Stimulated activated effector memory CD8-positive, alpha-beta T cell treated with anti-CD3 and anti-CD28 coated beads, Interleukin-12 subunit alpha, Interleukin-12 subunit beta, amount 100 ng/mL, for 72 hours (primary cell): ENCODE measurements at places on chromosomes 11 and 22.

DNA sequence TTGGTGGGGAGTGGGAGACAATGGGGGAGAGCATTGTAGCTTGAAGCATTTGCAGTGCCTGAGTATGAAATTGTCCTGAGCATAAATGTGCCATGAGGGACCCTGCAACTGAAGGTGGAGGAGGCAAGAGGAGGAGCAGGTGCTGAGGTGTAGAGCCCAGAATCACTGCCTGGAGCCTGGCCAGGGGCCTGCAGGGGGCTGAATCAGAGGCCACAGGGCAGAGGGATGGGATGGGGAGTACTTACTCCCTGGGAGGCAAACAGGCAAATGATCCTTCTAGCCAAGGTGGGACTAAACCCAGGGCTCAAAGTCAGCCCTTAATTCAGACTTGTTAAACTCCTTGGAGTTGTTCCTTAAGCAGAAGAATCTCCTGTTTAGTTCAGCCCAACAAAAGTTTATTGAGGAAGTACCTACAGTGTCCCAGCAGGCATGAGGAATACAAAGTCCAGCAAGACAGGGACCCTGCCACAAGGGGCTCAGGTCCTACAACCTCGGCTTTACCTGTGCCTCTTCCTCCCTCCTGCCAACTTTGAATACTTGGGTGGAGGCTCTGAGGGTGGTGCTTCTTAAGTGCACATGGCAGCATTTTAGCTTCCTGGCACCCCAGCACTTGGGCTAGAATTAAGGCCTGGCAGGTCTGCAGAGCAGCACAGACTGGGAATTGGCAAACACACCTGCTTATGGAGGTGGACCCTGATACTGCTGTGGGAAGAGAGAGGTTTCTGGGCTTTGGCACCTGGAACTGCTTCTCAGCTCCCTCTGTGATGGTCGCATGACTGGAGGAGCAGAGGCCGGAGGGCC lies 20.0 kb downstream of the MICAL2 start:
- no peak for DNase-seq

DNA sequence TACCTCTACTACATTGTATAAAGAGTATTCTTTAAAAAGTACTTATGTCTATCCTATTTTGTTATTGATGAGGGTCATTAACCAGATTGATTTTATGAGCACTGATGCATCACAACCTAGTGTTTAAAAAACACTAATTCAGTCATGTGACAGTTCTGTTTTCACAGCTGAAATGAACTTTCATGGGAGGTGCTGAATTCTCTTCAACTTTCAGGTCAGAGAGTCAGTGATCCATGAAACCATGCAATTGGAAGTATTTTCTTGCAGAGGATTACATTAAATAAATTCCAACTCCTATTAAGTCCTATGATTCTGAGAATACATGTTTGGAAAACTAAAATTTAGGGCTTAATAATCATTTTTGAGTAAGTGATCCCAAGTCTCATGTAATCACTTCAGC lies 889.4 kb downstream of the KCNA4 start:
- no peak for DNase-seq

DNA sequence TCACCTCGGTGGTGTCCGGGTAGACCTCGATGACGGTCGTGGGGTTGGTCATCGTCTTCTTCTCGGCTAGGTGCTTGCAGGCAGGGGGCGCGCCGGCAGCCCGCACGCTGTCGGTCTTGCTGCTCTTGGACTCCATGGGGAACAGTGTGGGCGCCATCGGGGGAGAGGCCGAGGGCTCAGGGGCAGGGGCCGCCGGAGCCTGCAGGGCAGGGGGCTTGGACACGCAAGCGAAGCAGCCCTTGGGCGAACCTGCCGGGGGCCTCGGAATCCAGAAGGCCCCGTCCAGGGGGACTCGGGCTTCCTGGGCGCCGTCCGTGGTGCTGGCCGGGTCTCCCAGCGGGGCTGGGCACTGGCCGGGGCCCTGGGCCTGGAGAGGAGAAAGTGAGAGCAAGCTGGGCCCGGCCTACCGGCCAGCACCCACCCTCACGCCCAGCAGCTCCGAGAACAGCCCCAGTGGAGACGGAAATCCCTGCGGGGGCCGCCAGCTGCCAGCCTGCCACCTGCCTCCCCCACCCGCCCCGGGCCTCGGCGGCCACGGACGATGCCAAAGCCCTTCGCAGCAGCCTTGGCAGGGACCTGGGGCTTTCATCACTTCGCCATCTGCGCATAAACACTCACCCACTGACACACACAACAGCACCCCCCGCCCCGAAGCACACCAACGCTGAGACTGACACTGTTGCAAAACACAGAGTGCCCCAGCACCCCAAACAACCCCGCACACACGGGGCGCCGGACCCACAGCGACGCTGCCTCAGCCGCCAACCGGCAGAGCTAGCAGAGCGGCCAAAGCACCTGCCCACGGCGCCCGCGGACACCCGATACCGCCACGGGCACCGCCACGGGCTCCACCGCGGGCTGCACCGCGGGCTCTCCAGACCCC lies 2.4 kb downstream of the IFITM10 start:
- DNase-seq = no peak

DNA sequence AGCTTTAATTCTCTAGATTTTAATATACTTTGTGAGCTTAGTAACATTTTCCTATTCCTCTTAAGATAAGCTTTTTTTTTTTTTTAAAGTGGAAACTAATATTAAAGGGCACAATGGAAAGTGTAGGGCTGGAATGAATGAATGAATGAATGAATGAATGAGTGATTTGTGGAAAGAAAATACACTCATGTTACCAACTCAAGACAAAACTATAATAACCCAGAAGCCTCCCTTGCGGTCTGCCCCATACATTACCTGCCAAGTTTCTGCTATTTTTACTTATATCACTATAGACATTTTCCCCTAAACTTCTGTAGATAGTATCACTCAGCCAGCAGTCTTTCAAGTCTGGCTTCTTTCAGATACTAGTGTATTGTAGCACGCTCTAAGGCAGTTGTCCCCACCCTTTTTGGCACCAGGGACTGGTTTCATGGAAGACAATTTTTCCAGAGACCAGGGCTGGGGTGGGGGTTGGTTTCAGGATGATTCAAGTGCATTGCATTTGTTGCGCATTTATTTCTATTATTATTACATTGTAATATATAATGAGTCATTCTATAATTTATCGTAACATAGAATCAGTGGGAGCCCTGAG lies 932.2 kb downstream of the TBC1D22A start:
- no peak for DNase-seq

DNA sequence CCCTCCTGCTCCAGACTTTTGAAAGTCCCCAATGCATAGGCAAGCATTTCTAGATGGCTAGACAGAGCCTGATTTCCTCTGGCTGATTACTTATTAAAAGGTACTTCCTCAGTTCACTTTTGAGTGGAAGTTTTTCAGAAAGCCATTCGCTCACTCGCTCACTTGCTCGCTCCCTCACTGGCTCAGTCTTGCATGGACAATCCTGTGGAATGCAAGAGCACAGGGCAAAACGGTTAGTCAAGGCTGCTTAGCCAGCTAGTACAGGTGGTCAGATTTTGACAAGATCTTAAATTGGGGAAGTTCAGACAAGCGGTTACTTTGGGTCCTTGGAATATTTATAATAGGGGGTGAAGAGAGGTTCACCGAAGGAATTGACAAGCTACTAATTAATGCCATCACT lies 101.0 kb downstream of the ARL14EP start:
- no peak for DNase-seq

- DNase-seq = no peak
Observed at GRCh38 chr11:76735841-76736240, 47.3 kb upstream of the TSKU start.

DNA sequence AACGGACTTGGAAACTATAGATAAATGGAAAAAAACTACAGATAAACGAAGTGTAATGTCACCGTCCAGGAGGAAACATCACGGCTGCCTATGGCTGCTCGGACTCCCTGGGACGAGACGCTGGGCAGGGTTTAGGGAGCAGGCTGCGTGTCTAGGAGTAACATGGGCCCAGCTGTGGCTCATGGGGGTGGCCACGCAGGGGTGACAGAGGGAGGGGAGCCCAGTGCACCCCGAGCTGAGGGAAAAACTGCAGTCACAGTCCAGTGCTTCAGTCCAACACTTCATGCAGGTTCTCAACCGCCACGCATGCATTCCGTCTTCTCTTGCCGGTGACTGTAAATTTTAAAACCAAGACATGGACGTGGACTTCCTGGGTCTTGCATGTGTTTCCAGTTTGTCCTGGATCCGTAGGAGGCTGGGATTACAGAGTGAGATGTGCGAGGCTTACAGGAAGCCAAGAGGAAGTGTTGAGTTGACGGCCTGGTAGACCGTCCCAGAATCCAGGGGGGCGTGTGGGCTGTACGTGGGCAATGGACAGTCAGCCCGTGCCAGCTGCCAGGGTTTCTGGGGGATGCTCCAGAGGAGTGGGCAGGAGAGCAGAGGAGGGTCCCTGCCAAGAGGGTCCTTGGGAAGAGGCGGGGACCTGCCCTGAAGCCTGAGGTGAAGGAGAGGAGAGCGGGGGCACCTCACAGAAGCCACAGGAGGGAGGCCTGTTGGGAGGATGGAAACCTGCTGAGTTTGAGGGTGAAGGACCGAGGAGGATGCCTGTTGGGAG lies 691.4 kb downstream of the BRD1 start:
- DNase-seq = no peak
